Esophagus muscularis mucosa (tissue), 4 donors: ENCODE measurements at places on chromosomes 11 and 22. TPM values are rescaled to one million over a fixed set of nuclear protein-coding genes. Genes with fewer than 3 reads are reported as not detected.
A peak's percentile ranks its signal among the peaks of the same experiment; 100 is the strongest.

DNA sequence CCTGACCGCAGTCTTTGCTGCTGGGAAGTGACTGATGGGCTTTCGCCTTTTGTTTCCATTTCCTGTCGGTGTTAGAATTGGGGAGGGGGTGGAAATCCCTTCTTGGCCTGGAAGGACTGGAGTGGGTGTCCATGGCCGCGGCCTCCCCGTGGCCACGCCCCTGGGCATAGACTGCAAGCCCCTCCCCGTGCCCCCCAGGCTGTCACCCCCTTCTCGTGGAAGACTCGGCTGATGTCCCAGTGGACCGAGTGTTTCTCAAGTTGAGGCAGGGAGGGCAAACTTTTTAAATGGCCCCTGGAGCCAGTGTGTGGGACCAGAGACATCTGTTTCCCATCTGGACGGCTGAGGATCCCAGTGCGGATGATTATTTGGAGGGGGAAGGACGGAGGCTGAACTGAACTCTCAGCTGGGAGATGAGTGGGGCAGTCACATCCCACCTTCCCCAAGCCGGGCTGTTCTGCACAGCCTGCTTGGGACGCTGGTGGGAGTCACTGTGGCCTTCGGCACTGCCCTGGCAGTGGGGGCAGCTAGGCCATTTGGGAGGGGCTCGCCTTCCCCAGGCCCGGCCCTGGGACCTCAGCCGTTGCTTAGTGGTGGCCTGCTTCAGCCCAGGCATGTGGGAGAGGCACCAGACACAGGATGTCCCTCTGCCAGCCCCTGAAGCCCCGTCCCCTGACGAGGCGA lies 1.6 kb downstream of the CD81 start:
- no peak for DNase-seq

DNA sequence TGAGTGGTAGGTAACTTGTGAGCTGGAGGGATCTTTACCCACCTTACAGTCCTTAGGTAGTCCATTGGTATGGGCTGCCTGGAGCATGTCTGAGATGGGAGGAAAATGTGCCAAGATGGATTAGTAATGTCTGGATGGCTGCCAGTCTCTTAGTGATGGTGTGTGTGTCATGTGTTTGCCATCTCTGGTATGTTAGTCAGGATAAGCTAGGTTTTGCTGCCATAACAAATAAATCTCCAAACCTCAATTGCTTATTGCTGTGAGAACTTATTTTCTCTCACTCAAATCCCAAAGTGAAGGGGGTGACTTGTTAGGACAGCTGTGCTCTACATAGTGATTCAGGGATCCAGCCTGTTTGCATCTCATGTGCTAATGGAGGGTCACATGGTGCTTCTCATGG lies 40.9 kb upstream of the MYEOV start:
- no peak for DNase-seq

DNA sequence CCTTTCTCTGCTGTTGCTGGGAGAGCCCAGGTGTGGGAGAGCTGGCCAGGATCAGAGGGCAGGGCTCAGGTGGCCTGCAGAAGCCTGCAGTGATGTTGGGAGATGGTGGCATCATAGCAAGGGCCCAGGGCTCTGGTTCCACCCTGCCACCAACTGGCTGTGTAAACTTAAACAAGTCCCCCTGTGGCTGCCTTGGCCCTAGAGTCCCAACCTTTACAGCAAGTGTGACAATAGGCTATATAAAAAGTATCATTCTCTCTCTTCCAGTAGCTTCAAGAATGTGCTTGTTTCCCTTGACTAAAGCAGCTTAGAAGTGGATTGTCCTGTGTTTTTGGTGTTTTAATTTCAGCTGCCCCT lies 201.8 kb upstream of the E2F8 start:
- DNase-seq: no peak

GRCh38 chr11:30282289-30282631 lies 40.6 kb upstream of the ARL14EP start:
- DNase-seq: no peak

DNA sequence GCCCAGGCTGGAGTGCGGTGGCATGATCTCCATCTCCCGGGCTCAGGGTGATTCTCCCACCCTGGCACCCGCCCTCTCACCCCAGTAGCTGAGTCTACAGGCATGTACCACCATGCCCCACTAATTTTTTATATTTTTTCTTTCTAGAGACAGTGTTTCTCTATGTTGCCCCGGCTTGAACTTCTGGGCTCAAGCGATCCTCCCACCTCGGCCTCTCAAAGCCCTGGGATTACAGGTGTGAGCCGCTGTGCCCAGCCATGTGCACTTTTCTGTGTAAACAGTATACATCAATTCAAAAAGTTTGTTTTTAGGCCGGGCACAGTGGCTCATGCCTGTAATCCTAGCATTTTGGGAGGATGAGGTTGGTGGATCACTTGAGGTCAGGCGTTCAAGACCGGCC lies 14.7 kb downstream of the GRIK4 start:
- DNase-seq: no peak

- DNase-seq: no peak
These were observed 10.4 kb downstream of the GNAZ start for GRCh38 chr22:23080613-23081290.

- DNase-seq: no peak
These were observed 15.8 kb upstream of the RTN4RL2 start for GRCh38 chr11:57444362-57445121.

GRCh38 chr11:35953081-35953760 lies 9.4 kb downstream of the LDLRAD3 start:
- DNase-seq: no peak

DNA sequence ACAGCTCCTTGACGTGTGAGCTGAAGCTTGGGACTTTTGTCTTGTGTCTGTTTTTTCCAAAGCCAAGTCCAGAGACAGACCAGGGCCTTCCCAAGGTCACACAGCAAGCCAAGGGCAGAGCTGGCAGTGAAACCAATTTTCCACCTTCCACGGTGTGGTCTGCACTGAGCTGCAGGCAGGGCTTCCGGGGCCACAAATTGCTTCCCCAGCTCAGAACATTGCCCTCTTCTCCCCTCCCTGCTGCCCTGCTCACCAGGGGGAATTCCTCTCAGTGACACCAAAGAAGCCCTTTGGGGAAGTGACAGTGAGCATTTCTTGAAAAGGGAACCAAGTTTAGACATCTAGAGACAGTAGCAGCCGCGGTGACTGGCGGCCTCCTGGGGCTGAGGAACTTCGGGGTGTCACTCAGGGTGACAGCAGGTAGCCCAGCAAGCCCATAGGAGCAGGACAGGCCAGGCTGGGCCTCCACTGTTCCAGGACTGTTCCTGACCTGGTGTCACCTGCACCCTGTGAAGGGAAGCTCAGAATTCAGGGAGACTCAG lies 9.2 kb downstream of the FXYD2 start:
- DNase-seq: no peak

GRCh38 chr11:12137938-12138731 lies 27.7 kb downstream of the MICAL2 start:
- DNase-seq: no peak

- DNase-seq: no peak
These were observed 22.4 kb upstream of the LRRC10B start for GRCh38 chr11:61486011-61486620.

DNA sequence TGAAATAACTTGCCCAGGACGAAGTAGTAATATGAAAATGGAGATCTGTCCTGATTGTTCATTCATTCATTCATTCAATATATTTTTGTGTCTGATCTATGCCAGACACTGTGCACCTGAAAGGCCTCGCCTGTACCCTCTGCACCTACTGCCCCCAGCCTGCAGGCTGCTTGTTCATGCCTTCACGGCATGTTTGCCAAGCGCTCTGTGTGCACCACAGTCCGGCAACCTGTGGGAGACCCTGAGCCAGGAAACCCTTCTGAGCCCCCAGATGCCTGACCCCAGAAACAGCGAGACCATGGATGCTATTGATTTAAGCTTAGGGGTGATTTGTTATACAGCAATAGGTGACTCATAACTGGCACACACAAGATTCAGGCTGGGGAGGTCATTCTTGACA lies 47.0 kb downstream of the RTL6 start:
- DNase-seq: no peak

DNA sequence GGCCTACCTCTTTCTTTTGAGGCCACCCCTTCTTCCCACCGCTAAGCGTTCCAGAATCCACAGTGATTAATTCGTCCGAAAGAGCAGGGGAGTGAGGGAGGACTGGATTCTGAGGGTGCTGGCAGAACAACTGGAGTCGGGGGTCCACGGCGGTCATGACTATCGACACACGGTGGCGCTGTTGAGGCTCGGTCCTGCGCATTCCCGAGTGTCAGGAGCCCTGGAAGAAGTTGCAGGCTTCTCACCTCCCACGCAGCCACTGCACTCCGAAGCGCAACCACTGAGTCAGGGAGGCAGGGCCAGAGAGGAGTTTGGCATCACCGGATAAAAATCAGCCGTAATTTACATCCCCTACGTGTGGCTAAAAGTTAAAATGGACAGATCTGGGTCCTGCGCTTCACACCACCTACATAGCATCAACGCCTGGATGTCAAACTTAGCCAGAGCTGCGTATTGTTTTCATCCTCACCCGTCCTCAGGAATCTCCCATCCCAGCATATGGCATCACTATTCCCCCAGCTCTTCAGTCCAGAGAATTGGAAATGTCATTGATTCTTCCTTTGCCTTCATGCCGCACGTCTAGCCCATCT lies 10.7 kb upstream of the CTSF start:
- DNase-seq: peak; percentile 95

- DNase-seq: no peak
These were observed 21.2 kb downstream of the SCGB1A1 start for GRCh38 chr11:62439785-62440602.

GRCh38 chr11:64208086-64208795 lies 1.7 kb downstream of the FERMT3 start:
- DNase-seq: no peak

GRCh38 chr11:13972944-13973343 lies 10.4 kb downstream of the SPON1 start:
- no peak for DNase-seq

- DNase-seq: no peak
These were observed 343.9 kb upstream of the CADM1 start for GRCh38 chr11:115848080-115848479.

DNA sequence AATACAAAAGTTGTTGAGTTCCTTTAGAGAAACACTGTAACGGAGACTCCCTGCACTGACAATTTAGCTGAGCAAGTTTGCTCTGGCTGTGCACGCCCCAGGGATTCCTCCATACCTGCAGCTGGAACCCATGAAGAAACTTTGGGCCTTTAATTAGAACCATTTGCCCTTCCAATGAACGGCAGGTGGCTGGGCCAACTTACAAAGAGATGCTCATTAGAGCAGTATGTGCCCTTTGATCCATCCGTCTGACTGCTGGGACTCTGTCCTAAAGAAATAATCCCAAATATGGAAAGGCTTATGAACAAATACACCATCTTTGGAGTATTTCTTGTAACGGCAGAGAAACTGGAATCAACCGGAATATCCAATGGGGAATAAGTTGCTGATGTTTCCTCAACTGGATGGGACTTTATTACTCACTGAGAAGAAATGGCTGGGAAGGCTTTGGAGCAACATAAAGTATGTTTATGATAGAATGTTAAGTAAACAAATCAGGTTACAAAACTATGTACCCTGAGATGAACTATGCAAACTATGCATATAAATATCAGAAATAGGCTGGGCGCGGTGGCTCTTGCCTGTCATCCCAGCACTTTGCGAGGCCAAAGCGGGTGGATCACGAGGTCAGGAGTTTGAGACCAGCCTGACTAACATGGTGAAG lies 24.4 kb upstream of the FBLN1 start:
- no peak for DNase-seq

DNA sequence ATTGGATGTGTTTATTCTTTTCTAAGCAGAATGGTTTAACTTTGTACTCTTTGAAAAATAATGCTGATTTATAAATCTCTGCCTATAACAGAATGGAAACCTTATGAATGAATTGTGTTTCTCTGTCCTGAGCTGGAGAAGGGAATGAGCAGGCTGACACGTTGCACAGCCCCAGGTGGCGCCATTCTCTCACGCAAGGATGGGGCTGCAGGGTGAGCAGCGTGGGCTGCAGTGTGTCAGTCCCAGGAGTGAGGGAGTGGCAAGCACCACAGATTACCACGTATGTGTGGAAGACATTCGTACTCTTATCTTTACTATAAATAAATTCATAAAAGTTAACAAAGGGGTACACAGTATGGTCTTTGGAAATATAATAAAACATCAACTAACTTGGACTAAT lies 33.4 kb downstream of the FDX1 start:
- DNase-seq: no peak

The TMEM132A gene
- 9.0 TPM for total RNA-seq

The GPR83 gene
- 0.32 TPM for total RNA-seq

The MYOD1 gene
- total RNA-seq: not detected

The APOBEC3G gene
- 4.1 TPM for total RNA-seq

The PNPLA3 gene
- total RNA-seq: not detected

The PNPLA2 gene
- total RNA-seq: 107 TPM

The TTLL8 gene
- not detected for total RNA-seq

The DCDC1 gene
- not detected for total RNA-seq

The PTPRCAP gene
- total RNA-seq: 2.7 TPM

The FUT4 gene
- total RNA-seq: 6.6 TPM

The TNNT3 gene
- total RNA-seq: 2.8 TPM
